ENCODE measurements at places on chromosomes 5 and 9.

- no peak for DNase-seq
Observed at GRCh38 chr9:117936185-117937130, 232.3 kb downstream of the TLR4 start.

- peak; percentile 7 for DNase-seq
Observed at GRCh38 chr5:171484460-171484899, 65.0 kb downstream of the FGF18 start.

- DNase-seq, result no peak
Observed at GRCh38 chr5:115541611-115542010, 3.0 kb downstream of the FEM1C start.

DNA sequence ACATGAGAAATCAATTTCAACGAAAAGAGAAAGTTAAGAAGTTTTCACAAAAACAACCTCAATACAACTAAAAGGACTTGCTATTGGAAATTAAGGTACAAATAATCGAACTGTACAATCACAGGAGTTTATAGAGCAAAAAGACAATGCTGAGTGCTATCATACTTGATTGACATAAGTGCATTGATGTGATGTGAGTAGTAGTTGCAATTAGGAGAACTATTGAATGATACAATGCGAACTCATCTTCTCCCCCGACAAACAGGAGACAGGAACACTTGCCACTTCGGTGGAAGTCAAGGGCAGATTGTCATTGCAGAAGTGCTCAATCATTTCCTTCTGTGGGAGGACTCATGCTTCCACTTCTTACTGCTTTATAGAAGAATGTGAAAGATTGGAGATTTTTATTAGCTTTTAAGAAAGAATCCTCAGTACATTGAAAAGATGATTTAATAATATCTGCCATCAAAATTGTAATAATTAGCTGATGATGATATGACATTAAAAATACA, 276.6 kb upstream of the MPDZ start:
- no peak for DNase-seq

DNA sequence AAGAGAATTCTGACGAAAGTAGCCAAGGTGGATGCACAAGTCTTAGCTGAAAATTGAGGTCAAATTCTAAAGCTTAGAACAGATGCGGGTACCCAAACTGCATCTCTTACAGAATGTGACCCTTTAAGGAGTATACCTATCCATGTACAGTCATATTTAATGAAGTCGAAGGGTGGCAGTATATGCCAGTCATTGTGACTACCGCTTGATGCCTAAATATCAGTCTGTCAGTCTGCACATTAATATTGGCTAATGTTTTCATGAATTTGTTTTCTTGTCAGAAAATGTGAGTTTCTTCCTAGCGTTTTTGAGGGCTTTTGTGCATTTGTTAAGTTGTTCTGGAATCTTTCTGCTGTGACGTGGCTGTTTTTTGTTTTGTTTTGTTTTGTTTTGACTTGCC, 264.5 kb upstream of the ELAVL2 start:
- no peak for DNase-seq

DNA sequence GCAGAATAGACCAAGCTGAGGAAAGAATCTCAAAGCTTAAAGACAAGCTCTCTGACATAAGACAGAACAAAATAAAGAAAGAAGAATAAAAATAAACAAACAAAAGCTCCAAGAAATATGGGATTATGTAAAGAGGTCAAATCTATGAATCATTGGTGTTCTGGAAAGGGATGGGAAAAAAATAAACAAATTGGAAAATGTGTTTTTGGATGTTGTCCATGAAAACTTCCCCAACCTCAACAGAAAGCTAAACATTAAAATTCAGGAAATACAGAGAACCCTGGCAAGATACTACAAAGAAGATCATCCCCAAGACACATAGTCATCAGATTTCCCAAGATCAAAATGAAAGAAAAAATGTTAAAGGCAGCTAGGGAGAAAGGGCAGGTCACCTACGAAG, 662.0 kb upstream of the CDH18 start:
- no peak for DNase-seq

DNA sequence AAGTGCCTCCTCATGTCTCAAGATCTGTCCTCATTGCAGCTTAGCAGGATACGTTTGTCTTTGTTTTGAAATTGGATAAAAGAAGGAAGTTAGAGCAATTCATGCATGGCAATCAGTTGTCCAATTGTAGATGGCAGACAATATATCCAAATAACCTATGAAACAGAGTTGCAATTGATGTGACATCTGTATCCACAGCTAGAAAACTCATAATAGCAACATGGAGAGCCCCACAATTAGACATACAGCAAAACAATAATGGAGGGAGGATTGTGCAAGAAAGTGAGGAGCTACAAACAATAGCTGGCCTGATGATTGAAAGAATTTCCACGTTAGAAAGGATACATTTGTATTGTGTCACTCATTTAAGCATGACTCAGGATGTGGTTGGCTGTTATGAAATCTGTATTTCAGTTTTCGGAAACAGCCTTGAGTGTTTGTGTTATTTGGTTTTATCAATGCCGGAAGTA, 132.0 kb downstream of the FAM174A start:
- DNase-seq, result peak; percentile 11

DNA sequence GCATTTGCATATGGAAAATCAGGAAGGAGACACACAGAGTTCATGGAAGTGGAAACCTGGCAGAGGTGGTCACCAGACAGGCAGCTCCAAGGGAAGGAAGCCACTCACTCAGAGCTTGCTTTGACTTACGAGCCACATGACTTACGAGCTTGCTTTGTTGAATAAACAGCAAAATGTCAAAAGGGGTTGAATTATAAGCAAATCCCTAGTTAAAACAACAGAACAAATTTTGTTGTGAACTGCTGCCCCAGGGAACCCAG, 164.3 kb downstream of the SYK start:
- no peak for DNase-seq

DNA sequence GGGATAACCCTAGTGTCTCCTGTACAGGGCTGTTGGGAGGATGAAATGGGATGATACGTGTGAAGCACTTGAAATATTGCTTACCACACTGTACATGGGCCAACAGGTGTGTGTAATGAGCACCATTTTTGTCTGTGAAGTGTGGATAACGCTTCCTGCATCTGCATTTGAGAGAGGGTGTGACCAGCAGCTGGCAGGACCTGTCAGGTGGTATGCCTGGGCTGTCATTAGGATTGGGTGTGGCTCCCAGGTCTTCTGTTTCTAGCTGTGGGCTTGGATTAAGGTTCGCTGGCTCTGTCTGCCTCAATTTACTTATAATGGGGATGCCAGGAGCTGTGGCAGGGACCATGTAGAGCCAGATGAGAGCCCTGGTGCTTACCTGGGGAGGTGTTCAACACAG, 74.4 kb downstream of the PRRT1B start:
- no peak for DNase-seq

GRCh38 chr5:44332285-44332971, 56.8 kb downstream of the FGF10 start:
- peak; percentile 10 for DNase-seq

DNA sequence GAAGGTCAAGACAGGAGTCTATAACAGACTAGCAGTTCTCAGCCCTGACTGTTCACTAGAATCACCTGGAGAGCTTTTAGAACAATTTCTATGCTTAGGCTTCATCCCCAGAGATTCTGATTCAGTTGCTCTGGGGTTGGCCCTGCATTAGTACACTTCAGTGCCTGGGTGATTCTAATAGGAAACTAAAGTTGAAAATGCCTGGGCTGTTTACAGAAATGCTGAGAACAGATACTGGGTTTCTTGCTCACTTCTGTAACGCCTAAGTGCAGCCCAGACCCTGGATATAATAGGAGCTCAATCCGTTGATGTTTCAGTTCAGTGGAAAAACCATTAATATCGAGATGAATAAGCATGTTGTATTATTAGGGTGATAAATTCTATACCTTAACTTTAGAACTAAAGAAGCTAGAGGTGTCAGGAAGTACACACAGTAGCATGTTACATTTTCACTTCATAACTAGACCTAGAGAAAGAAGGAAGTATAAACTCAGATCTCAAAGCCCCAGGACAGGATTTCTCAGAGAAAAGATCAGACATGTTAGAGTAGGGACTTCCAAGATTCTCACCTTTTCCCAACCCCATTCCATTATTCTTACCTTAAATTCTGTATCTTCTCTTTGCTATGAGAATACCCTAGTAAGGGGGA, 20.4 kb downstream of the HAVCR2 start:
- DNase-seq, result no peak

DNA sequence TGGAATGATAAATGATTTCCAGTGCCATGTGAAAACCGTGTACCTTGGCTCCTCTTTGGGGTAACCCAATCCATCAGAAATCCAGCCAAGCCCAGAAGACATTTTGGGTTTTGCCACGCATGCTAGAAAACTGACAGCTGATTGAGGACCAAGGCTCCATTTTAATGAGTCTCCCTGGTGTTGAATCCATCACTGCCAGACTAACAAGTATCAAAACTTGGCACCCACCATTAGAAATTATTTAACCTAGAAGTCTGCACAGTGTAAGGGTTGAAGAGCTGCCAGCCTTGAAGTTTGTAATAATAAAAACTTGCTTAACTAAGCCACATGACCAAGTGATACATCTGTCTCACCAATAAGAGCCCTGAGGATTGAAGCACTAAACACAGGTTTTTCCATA, 369.9 kb downstream of the DNAH5 start:
- DNase-seq, result no peak

DNA sequence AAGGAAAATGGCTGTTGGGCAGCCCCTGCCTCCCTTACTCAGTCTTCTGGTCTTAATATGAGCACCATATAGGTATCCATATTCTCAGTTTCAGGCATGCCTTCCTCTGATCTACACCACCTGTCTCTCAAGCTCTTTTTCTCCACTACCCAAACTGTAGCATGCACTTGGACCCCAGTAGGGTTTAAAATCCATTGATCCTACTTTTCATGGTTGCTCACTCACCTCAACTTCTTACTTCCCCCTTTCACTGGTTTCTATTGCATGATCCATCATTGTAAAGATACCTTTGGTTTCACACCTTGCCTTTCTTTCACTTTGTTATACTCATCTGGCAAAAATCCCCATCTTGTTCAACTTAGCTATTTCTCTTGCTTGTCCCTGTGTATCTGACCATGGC, 159.4 kb downstream of the KDM4C start:
- no peak for DNase-seq

- DNase-seq, result no peak
Observed at GRCh38 chr9:78010445-78010844, 21.2 kb downstream of the GNAQ start.

DNA sequence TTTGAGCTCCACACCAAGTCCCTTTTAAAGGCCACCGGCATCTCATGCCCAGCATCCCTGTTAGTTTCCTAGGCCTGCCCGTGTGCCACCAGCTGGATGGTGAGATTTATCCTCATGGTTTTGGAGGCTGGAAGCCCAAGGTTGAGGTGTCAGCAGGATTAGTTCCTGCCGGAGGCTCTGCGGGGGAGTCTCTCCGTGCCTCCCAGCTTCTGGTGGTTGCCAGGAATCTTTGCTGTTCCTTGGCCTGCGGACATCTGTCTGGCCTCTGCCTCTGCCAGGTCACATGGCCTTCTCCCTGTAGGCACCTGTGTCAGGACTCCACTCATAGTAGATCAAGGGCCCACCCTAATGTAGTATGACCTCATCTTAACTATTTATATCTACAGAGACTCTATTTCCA, 45.4 kb downstream of the JADE2 start:
- DNase-seq, result no peak

Measured in GM04504 (cell line).